Sigmoid colon (tissue), 7 donors: ENCODE measurements at places on chromosomes 13 and 19. TPM values are rescaled to one million over a fixed set of nuclear protein-coding genes. Genes with fewer than 3 reads are reported as not detected.

The SHISA7 gene
- not detected for polyA plus RNA-seq

The PGLYRP1 gene
- not detected for polyA plus RNA-seq

The PABPC3 gene
- polyA plus RNA-seq: not detected

The TEX30 gene
- polyA plus RNA-seq: 6.6 TPM

The ZNF792 gene
- polyA plus RNA-seq: 3.0 TPM

DNA sequence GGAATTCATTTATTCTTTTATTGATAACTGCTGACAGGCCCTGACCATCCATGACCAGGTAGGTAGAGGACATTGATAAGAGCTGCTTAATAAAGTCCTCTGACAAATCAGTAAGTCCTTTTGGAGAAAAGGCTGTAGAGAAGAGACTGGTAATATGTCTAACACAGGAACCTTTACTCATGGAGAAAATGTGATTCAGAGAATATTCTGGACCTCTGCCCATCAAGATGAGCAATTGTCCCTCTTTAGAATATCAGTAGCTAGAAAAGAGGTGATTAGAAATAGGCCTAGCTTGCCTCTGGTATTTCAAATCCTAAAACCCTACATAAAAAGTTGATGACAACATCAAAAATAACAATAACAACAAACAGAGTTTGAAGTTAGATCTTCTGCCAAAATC lies 642.3 kb downstream of the TBC1D4 start:
- H3K4me3 ChIP-seq: no peak overlapping the region
- DNase-seq: no peak
- no peak overlapping the region for H3K27ac ChIP-seq
- H3K36me3 ChIP-seq: no peaks in the 10 kb centered on the region
- H3K27me3 ChIP-seq: no peaks in the 10 kb centered on the region
- no peaks in the 10 kb centered on the region for H3K4me1 ChIP-seq

DNA sequence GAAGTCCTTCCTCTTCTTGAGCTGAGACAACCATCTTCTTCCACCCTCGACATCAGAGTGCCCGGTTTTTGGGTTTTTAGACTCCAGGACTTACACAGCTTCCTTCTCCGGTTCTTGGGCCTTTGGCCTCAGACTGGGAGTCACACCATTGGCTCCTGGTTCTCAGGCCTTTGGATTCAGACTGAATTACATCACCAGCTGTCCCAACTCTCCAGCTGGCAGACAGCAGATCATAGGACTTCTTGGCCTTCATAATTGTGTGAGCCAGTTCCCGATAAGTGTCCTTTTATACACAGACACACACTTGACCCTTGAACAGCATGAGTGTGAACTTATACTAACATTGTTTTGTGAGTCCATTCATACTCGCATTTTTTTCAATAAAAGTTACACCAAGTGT lies 166.0 kb upstream of the UBL3 start:
- DNase-seq: peak; percentile 77
- H3K27ac ChIP-seq: no peak overlapping the region
- H3K27me3 ChIP-seq: no peaks in the 10 kb centered on the region
- H3K36me3 ChIP-seq: no peaks in the 10 kb centered on the region
- H3K4me3 ChIP-seq: no peak overlapping the region

DNA sequence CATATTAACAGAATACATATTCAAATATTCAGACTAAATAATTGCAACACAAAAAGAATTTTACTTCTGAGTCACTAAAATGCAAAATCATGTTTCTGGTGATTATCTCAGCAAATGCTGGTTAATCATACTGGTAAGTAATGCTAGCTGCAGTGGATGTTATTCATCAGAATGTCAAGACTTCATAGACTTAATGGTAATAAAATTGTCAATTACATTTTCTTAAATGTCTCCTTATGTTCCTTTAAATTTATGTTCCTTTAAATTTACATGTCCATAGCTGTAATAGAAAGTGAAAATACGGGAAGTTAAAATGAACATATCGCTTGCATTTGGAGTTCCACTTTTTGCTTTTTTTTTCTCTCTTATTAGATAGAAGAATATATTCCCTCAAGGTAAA lies 853.0 kb downstream of the SLITRK6 start:
- H3K4me1 ChIP-seq: no peaks in the 10 kb centered on the region
- H3K36me3 ChIP-seq: no peaks in the 10 kb centered on the region
- no peak overlapping the region for H3K4me3 ChIP-seq
- H3K27me3 ChIP-seq: no peaks in the 10 kb centered on the region

DNA sequence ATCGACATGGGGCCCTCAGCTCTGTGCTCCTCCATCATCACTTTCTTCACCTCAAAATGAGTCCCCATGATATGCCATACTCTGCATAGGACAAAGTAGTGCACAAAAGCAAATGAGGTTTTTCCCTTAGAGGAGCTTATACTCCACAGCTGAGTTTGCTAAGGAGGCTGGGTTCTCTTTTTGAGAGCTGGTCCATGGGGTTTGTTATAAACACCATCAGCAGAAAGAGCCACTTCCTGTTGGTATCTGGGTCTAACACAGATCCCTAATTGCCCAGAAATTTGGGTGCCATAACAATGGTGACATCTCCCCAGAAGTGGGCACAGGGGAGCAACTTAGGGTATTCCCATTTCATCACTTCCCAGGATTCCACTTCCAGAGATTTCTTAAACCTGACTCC lies 395.7 kb downstream of the FOXO1 start:
- DNase-seq: no peak
- peak overlapping the region; percentile 76 for H3K27ac ChIP-seq
- peaks cover 29% of the 10 kb centered on the region for H3K4me1 ChIP-seq
- no peaks in the 10 kb centered on the region for H3K36me3 ChIP-seq

- H3K36me3 ChIP-seq: no peaks in the 10 kb centered on the region
- H3K4me1 ChIP-seq: no peaks in the 10 kb centered on the region
- no peak for DNase-seq
- no peak overlapping the region for H3K4me3 ChIP-seq
- no peak overlapping the region for H3K27ac ChIP-seq
These were observed 8.4 kb downstream of the SLC39A3 start for GRCh38 chr19:2731181-2731995.

DNA sequence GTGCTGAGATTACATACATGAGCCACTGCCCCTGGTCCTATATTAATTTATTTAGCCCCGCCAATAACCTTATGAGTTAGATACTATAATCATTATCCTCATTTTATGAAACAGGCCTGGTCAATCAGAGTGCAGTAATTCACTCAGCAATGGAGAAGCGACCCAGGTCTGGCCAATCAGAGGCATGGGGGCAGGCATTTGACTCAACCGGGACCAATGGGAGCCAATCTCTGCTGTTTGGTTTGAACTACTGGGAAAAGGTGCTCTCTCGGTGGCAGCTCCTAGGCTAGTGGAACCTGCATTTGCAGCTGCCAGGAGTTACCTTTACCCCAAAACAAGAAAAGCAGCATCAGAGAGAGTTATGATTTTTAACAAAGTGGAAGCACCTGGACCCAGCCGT lies 6.6 kb downstream of the SIRT2 start:
- H3K4me3 ChIP-seq: no peak overlapping the region
- no peak for DNase-seq
- H3K4me1 ChIP-seq: no peaks in the 10 kb centered on the region
- H3K27me3 ChIP-seq: no peaks in the 10 kb centered on the region
- no peak overlapping the region for H3K27ac ChIP-seq
- H3K36me3 ChIP-seq: peaks cover 10% of the 10 kb centered on the region

DNA sequence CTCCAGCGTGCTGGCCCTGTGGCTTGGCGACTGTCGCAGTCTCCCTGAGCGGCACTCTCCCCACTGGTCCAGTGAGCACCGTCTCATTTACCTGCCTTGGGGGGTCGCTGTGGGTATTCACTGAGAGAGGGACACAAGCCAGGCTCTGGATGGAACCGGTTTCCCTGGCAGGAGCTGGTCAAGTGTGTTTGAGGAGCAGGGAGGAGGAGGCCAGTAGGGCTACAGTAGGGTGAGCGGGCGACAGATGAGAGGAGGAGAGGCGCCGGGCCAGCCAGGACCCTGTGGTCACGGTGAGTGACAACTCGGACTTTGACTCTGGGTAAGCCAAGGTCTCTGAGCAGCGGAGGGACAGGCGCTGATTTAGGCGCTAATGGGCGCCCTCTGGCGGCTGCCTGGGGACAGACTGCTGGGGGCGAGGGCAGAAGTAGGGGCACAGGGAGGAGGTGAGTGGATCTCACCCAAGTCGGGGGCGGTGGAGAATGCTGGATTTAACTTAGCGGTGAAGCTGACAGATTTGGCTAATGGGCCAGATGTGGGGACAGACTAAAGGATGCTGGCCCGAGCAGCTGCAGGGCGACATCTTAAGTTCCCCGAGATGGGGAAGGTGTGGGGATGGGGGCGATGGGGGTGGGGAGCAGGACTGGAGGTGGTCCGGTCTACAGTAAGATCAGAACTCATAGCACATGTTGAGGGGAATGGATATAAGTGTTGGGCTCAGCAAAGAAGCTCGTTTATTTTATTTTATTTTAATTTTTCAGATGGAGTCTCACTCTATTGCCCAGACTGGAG lies 4.7 kb upstream of the PRMT1 start:
- no peak overlapping the region for H3K27ac ChIP-seq
- H3K4me3 ChIP-seq: no peak overlapping the region
- DNase-seq: peak; percentile 83
- no peaks in the 10 kb centered on the region for H3K27me3 ChIP-seq
- H3K36me3 ChIP-seq: peaks cover 9% of the 10 kb centered on the region
- no peaks in the 10 kb centered on the region for H3K4me1 ChIP-seq

DNA sequence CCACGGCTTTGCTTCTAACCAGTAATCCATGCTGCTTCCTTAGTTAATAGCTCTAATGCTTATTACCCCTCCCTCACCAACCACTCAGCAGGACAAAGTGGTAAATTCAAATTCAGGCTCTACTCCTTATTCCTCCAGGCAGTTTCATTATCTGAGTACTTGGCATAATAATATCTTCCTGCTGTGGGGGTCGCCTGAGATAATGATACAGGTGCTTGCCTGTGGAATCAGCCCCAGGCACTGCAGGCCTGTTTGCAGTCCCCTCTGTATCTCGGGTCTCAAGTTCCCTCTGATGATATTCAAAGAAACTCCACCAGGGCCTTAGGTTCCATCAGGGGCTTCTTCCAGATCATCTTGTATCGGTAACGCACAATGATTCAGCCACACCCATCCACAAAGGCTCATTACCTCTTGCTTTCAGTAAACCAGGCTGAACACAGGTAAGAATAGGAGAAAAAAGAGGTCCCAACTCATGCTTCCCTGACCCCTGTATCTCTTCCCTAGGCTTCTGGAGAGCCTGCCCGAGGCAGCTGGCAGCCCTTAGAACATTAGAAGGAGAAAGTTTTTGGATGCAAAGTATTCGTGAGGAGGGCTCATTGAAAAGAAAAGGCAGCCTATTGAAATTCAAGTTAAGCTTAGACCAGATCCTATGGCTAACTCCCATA lies 14.3 kb upstream of the FOXO1 start:
- no peak overlapping the region for H3K4me3 ChIP-seq
- DNase-seq: no peak
- no peak overlapping the region for H3K27ac ChIP-seq

DNA sequence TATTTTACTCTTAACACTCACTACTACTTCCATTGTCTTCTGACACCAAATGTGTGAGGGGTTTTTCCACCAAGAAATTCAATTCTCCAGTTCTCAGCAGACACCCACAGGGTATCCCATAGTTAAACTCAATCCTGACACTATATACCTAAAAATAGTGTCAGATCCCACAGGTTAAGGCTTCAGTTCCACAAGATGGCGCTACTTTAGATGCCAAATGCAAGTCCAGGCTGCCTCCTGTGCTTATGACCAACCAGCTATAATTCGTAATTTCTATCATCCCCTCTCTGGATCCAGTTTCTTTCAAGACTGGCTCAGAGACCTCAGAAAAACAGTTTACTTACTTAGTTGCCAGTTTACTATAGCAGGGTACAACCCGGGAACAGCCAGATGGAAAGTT lies 1146.2 kb upstream of the SPRY2 start:
- DNase-seq: no peak
- H3K4me1 ChIP-seq: no peaks in the 10 kb centered on the region
- no peak overlapping the region for H3K27ac ChIP-seq
- H3K27me3 ChIP-seq: no peaks in the 10 kb centered on the region

GRCh38 chr19:41373993-41374392 lies 2.3 kb upstream of the TMEM91 start:
- DNase-seq: peak; percentile 97
- H3K27ac ChIP-seq: no peak overlapping the region
- H3K4me3 ChIP-seq: no peak overlapping the region
- H3K4me1 ChIP-seq: peaks cover 34% of the 10 kb centered on the region
- no peaks in the 10 kb centered on the region for H3K27me3 ChIP-seq

GRCh38 chr13:42039946-42040729 lies 8.3 kb upstream of the DGKH start:
- H3K4me3 ChIP-seq: peak overlapping the region; percentile 88
- H3K27me3 ChIP-seq: no peaks in the 10 kb centered on the region
- H3K27ac ChIP-seq: peak overlapping the region; percentile 95
- peak; percentile 97 for DNase-seq
- no peaks in the 10 kb centered on the region for H3K36me3 ChIP-seq
- peaks cover 19% of the 10 kb centered on the region for H3K4me1 ChIP-seq

- H3K27ac ChIP-seq: peak within 1 kb of the TSS; percentile 67
- H3K4me1 ChIP-seq: peaks cover 31% of the 10 kb centered on the region
- no peaks in the 10 kb centered on the region for H3K36me3 ChIP-seq
- no peak for DNase-seq
- H3K27me3 ChIP-seq: no peaks in the 10 kb centered on the region
These were observed at the start of gene ELF1 for GRCh38 chr13:41019011-41019487. Gene ELF1 (minus strand): TSS chr13:41019316. CDS start chr13:40982054, 37,262 bp downstream.

GRCh38 chr19:1248139-1248785 lies at the start of gene MIDN:
Gene MIDN (plus strand): TSS chr19:1248583. CDS start chr19:1250297, 1,714 bp downstream.
- peaks cover 12% of the 10 kb centered on the region for H3K36me3 ChIP-seq
- peak within 1 kb of the TSS; percentile 77 for H3K4me3 ChIP-seq
- DNase-seq: peak; percentile 93
- peaks cover 16% of the 10 kb centered on the region for H3K4me1 ChIP-seq
- H3K27me3 ChIP-seq: no peaks in the 10 kb centered on the region

- H3K27ac ChIP-seq: no peak within 1 kb of the TSS
- DNase-seq: no peak
- H3K36me3 ChIP-seq: no peaks in the 10 kb centered on the region
- H3K4me1 ChIP-seq: no peaks in the 10 kb centered on the region
- peaks cover 4% of the 10 kb centered on the region for H3K27me3 ChIP-seq
These were observed at the start of gene ALOX5AP for GRCh38 chr13:30735025-30735871. Gene ALOX5AP (plus strand): TSS chr13:30735543. CDS start chr13:30735606, 63 bp downstream.

DNA sequence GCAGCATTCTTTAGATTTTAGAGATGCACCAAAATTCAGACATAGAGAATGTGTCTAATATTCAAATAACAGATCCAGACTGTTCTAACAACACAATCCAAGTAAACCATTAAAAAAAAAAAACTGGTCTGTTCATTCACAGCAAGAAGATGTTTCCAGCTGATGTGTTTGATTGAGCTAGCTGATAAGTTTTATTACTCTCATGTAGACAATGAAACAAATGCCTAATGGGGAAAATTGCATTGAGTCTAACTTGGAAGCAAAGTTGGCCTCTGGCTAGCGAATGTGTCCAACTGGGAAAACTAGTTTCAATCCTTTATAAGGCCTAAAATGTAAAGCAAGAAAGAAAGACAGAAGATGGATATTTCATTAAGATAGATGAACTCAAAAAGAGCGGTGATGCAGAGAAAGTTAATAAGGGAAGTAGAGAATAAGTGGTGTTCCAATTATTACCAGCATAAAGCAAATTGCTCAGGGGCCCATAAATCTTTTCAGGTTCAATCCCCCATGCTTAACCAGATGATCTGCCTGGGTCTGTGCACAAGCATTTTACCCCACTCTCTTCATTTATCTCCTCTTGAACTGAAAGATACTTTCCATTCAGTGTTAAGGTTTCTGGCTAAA lies 54.2 kb downstream of the PCDH9 start:
- no peaks in the 10 kb centered on the region for H3K36me3 ChIP-seq
- no peak overlapping the region for H3K4me3 ChIP-seq
- no peaks in the 10 kb centered on the region for H3K27me3 ChIP-seq
- no peak overlapping the region for H3K27ac ChIP-seq
- DNase-seq: no peak

- no peak overlapping the region for H3K4me3 ChIP-seq
- DNase-seq: no peak
- no peak overlapping the region for H3K27ac ChIP-seq
- H3K27me3 ChIP-seq: no peaks in the 10 kb centered on the region
- H3K36me3 ChIP-seq: no peaks in the 10 kb centered on the region
These were observed 278.0 kb downstream of the KLF5 start for GRCh38 chr13:73336773-73337172.
